Cortex of kidney (tissue), 1 donor: ENCODE measurements at places on chromosomes 6 and 20.

DNA sequence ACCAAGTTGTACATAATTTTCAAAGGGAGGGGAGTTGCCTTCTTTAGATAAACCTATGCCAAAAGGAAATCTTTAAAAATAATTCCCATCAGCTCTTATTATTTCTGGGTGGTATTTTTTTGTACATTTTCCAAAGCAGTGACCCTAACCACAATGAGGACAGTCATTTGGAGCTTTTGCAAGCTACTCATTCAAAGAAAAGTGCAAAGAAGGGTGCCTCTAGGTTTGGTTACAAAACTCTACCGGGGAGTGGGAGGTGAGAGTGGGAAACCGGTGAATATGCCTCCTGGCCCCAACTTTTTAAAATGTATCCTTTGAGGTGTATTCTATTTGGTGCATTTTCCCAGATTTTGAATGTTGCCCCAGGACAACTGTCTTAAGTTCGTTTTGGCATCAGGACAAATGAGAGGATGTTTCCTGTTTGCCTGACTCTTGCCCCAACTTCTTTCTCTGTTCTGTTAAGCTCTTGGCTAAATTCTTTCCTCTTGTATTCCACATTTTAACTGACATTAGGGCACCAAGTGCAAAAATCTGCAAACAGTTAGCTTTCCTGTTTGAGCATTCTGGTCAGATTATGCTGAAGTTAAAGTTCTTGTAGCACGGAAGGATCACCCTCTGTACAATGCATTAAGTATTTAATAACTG is 78.9 kb downstream of the SLX4IP start:
- DNase-seq, result no peak

- no peak for DNase-seq
Observed at GRCh38 chr20:50194831-50195523, 4.3 kb downstream of the CEBPB start.

DNA sequence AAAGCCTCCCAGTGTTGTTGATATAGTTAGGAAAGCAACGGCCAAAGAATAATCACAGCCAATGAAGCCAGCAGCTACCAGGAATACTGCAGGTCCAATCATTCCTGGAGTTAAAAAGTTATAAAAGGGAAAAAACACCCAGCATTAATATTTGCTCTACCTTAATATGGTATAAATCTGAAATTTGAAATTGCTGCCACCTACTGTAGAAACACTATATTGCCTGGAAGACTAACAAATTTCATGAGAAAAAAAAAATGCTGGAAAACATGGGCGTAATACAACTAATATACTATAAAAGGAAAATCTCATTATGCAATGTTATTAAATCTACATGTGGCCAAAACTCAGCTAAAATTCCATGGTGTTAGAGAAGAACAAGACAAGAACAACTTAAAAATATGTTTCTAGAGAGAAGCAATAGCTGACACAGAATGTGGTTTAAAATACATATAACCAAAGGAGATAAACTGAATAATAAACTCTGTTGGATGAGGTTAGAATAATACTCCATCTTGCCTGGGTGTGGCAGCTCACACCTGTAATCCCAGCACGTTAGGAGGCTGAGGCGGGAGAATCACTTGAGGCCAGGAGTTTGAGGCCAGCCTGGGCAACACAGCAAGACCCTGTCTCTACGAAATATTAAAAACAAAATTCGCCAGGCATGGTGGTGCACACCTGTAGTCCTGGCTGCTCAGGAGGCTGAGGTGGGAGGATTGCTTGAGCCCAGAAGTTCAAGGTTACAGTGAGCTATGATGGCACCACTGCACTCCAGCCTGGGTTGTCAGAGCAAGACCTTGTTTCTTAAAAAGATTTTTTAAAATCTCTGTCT is 43.1 kb downstream of the SLC17A5 start:
- no peak for DNase-seq

GRCh38 chr20:38202153-38202981 is 37.3 kb upstream of the TGM2 start:
- DNase-seq, result no peak

DNA sequence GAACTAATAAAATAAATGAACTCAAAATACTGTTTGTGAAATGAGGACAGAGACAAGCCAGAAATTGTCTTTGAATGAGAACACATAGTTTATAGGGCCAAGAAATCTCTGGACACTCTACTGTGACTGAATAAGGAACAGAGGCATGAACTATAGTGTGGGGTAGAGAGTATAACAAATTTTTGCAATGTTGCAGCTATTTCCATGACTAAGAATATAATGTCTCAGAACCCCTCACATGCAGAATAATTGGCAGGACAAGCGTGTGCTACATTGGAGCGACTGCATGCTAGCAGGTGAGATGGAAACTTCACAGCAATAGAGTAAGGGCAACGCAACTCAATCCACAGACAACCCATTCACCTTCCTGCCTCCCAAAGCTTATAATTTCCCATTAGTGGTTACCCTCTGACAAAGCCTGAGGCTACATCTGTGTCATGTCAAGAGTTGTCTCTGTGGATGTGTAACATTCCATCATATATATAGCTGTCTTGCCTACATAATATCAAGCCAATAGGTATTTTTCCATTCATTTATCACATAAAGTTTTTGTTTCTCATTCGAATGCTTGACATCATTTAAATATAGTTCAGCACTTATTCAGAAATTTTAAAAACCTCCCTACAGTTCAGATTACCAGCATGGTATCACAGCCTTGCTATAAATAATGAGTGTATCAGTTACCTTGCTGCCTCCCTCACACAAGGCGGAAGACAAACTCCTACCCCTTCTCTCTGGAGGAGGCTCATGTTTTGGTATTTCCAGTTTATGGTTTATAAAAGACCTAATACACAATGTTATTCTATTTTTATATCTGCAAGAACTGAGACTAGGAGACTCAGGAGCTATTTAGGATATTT is 47.9 kb upstream of the ECHDC1 start:
- no peak for DNase-seq

DNA sequence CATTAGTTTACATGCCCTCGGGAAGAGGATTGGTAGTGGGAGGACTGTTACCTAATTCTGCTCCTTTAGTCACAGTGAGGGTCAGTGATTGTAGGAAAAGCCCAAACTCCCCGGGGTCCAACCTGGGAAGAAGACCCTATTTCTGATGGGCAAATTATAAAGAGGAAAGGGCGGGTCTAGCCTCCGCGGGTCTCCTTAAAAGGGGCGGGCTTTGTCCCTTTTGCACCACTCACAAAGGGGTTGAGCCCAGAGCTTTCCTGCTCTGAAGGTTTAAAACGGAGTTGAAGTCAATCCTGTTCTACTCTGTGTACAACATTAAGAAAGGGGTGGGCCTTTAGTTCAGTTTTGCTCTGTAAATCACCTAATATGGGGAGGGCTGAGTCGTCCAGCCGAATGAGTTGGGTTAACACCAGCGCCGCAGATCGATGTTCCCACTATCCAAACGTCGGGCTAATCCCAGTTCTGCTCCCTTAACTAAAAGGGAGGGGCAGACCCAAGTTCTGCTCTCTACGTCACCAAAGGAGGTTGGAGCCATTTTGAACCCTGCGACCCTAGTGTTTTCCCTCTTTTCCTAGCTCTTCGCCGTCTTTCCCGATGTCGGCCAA is 920 bp upstream of the RNF5 start:
- no peak for DNase-seq

DNA sequence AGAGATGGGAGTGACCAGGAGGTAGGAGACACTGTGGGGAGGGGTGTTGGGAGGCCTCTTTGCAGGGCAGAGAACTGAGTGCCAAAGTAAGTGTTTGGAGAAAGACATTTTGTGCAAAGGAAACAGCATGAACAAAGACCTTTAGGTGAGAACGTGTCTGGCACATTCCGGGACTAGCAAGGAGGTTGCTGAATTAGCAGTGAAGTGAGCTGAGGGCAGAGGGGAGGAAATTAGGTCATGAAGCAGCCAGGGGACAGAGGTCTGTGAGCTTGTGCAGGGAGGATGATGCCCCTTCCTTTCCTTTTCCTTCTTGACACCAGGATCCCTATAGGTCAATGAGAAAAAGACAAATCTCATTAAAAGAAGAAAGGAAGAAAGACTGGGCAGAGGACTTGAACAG is 21.4 kb upstream of the AHCY start:
- DNase-seq, result no peak

GRCh38 chr6:106181664-106182418 is 95.7 kb downstream of the PRDM1 start:
- no peak for DNase-seq

- no peak for DNase-seq
Observed at GRCh38 chr6:140736231-140736630, 1361.8 kb upstream of the CITED2 start.

DNA sequence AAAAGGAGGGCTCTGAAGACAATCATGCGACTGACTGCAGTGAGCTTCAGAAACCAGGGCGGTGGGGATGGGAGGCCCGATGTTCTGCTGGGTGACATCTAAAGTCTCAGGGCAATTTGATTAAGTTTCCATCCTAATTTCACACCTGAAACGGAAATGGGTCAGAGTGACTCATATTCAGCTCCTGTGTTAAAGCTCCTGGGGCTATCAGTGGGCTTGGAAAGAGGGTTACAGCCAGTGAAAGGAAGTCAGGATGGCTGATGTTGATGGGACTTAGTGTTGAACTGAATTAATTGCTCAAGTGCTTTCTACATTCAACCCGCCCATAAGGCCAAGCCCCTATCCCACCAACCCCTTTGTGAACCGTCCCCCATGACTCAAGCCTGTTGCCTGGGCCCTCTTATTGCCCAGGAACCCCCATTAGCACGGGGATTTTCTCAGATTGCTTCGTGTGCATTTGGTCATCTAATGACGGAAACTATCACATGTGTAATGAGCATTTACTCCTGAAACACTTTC is 47.1 kb upstream of the TBC1D7 start:
- DNase-seq, result no peak

DNA sequence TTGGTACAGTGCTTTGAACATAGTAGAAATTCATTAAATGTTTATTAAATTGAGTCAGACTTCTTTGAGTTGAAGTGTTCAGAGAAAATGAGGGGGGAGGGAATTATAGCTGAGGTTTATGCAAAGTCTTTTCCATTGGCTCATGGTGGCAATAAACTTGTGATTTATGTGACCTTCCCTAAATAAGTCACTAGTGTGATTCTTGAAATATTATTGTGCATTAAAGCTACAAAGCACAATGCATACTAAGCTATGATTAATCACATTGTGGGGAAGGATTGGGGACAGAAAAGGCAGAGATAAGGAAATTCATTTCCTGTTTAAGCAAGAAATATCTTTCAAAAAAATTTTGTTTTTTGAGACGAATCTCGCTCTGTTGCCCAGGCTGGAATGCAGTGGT is 877.5 kb downstream of the TFAP2A start:
- no peak for DNase-seq

DNA sequence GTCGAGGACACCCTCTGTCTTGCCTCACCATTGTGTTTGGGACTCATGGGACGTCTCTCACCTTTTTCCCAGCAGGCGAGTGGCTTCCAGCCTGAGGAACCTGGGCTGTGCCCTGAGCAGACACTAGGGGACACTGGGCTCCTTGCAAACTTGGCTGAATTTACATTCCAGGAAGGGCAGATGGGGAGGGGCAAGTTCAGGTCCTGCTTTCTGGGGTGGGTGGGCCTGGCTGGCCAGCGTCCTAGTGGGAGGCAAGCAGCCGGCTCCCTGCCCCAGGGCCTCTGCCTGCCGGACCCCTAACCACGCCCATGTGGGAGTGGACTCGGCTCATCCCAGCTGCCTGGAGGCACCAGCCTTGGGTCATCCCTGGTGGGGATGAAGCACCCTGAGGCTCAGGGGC is 48.2 kb upstream of the MLN start:
- DNase-seq, result no peak

DNA sequence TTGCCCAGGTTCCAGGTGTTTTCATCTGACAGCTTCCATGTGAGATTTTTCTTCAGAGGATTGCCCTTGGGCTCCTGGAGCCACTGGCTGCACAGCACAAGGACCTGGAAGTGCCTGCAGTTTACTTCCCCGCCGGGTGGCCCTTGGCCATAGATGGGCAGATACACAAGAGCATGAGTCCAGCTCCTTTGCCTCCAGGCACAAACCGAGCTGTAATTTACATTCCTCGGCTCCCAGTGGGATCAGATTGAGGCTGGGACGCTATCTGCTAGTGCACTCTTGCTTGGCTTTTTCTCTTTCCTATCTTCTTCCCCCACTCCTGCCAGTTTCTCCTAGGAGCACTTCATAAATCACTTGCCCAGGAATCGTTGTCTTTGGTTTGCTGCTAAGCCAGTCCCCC is 85.4 kb upstream of the RALY start:
- no peak for DNase-seq

GRCh38 chr6:15244620-15245360 is 1.1 kb upstream of the JARID2 start:
- peak; percentile 18 for DNase-seq

DNA sequence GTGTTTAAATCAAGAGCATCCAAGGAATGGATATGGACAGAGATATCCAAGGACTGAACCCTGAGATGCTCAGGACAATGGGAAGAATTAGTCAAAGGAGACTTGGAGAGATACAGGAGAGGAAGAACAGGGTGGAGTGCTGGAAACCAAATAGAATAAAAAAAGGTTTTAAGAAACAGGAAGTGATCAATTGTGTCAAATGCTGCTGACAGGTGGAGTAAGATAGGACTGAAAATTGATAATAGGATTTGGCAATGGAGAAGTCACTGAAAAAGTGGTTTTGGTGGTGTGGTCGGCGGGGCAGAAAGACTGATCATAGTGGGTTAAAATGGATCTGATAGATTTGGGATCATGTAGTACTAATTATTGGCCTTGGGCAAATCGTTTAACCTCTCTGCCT is 37.9 kb upstream of the PNRC1 start:
- DNase-seq, result no peak

DNA sequence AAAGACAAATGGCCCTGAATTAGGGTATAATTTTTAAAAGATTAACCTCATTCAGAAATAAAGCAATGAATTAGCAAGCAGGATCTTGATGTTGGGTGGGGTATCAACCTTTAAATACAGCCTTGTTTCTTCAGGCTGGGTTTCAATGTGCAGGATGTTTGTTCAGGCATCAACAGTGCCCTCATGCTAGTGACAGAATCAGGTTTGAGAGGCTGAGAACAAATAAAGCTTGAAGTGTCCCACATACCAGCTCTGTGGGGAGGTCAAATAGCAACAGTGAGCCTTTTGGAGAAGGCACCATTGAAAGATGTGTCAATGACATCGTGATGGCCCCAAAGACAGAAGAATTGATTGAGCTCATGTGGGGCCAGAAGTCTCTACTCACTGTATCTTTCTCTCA is 68.2 kb downstream of the MTFR2 start:
- no peak for DNase-seq

DNA sequence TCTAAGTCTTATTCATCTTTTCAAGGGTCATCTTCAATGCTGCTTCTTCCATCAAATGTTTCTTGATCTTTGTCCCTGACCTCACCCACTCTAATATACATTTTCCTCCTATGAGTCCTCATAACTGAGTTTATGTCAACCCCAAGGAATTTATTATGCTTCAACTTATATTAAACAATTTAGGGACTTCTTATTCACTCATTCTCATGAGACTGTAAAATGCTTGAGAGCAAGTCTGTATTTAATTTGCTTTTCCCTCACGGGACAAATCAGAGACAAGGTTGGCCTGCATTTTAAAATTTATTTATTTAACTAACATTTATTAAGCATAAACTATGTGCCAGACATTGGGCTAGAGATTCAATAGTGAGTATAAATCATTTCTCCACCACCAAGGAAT is 312.0 kb upstream of the NT5E start:
- no peak for DNase-seq
